NCI-H1417 treated with DMSO at 0.1 percent for 48 hours (cell line): ENCODE measurements at places on chromosomes 5 and 9.

DNA sequence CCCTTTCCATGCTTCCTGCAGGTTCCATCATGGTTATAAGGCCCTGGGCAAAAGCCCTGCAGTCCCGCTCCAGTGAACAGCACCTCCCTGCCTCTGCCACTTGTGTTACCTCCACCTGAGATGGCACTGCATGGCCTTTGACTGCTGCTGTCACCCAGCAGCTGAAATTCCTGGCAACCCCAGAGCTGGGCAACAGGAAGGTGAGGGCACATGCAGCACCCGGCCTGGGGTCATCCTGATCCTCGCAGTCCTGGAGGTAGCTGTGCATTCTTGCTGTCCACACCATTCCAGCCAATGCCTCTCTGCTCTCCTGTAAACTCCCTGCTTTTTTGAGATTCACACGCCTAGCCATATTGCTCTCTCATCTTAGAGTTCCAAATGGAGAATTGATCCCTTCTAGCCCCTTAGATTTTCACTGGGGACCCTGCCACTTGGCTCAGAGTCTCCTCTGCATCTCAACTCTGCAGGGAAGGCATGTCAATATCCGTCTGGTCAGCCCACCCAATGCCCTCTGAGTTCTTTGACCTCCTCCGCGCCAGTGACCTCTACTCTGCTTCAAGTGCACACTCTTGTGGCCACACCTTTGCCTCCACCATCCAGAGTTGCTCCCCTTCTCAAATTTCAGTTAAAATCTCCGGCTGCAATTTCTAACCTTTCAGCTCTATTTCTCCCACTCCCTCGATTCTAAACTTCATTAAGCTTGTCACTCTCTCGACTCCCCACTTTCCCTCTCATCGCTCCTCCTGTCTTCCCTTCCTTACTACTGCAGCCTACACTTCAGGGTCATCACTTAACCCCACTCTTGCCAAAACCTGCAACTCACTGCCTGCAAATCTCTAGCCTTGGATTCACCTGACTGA lies 93.4 kb downstream of the ANKH start:
- no peak for DNase-seq

GRCh38 chr5:166342402-166342801 lies 1949.0 kb upstream of the WWC1 start:
- DNase-seq = no peak

DNA sequence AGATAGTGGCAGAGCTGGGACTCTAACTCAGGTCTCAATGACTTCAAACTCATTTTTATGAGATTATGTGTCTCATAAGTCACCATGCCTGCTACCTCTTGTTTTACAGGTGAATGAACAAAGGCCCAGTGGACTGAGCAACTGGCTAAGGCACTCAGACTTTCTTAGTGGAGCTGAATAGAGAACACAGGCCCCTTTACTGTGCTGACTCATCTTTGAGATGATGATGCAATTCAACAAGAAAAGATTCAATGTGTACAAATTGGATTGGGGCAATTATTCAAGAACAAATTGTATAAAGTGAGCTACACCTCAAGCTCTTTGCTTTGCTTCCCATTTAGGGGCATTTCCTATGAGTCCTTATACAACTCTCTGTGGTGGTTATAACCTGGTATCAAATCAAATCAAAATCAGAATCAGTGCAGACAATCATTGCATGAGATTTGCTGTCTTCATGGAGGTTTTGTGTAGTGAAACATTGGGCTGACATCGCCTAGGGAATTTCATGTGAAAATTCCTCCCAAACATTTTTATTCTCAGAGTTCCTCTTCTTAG lies 84.3 kb upstream of the PPP2R2B start:
- DNase-seq = no peak

DNA sequence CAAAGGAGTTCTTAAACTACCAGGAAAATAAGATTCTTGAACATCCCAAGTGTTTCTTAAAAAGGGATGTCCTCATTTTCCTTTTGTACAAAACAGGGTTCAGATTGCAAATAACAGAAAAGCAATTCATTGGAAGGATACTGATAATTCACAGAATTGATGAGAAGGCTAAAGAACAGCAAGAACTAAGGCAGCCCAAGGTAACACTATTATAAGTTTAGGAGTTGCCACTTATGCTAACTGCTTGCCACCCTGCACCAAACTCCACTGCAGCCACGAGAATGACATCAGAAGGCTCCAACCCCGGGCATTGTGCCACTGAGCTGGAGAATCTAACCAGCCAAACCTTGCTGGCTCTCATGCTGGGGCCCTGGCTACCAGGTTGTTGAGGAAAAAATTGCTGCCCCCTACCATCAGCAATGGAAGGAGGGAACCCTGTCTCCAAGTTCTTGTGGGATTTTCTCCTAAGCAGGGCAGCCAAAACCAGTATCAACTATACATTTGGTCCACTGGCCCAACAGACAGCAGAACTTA lies 123.4 kb downstream of the ARL15 start:
- no peak for DNase-seq

GRCh38 chr5:22431406-22431805 lies 421.7 kb downstream of the CDH12 start:
- no peak for DNase-seq

DNA sequence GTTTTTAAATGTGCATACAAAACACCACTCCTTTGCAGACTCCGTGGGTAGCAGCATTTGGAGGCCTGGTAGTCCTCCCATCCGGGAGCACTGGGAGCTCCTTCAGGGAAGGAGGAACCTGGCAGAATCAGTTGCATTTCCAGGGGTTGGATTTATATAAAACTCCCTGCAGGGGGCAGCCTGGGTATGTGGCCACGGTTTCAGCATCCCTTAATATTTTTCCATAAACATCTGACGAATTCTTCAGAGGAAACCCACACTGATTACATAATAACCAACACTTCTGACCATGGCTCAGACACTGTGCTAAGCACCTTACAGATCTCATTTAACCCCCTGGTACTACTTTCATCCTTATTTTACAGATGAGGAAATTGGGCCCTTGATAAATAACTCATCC lies 6.1 kb upstream of the AFAP1L1 start:
- DNase-seq = no peak

GRCh38 chr9:84212246-84212645 lies 128.3 kb downstream of the SLC28A3 start:
- DNase-seq = no peak

DNA sequence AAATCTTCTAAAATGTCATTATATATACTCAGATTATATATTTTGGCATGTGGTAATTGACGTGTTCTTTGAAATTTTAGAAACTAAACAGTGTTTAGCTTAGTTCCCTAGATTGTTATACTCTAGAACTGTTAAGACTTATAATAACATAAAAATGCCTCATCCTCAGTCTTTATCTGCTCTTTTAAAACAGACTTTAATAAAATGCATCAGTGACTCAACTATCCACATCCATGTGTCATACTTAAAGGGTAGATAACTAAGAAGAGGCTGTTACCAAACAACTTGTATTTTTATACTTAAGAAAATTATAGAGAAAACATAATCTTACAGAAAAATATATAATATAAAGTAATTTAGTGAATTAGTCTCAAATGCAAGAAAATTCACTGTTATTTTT lies 15.2 kb downstream of the NFIL3 start:
- DNase-seq = no peak

GRCh38 chr5:119852140-119852539 lies 222.8 kb downstream of the FAM170A start:
- no peak for DNase-seq

DNA sequence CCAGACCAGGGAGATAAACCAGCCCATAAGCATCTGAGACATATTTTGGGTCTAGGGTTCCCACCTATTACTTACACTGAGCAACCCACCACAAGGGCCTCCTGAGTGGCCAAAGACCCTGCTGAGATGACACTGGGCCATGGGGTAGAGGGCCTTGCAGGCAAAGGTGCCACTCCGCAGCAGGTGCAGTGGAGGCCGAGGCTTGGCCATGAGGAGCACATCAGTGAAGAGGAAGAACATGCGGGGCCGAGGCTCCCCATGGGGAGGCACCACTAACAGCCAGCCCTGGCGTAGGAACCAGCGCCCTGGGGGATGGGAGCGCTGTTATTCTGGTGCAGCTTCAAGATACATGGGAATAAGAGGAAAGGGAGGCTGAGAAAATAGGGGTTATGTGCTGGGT lies 2.6 kb downstream of the ARHGEF39 start:
- no peak for DNase-seq

- no peak for DNase-seq
These were observed 90.1 kb downstream of the STARD4 start for GRCh38 chr5:111422245-111422644.

DNA sequence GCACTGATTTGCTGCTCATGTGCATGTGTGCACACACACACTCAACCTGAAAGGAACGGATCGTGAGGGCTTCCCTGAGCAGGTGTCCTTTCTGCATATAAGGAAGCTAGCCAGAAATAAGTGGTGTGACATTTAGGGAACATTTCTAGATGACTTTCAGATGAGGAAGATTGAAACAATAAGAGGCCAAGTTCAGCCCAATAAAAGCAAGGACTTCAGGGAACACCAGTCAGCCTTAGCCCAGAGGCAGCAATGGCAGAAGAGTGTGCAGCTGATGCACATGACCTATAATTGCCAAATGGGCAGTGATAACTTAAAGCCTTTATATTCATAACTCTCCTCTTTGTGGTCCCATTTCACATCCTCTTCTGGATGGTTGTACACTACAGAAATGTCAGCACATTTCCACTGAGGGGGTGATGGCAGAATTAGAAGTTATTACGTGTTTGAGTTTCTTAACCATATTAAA lies 255.5 kb downstream of the TRIM32 start:
- no peak for DNase-seq

GRCh38 chr5:80964491-80964890 lies 4.3 kb downstream of the RASGRF2 start:
- no peak for DNase-seq

DNA sequence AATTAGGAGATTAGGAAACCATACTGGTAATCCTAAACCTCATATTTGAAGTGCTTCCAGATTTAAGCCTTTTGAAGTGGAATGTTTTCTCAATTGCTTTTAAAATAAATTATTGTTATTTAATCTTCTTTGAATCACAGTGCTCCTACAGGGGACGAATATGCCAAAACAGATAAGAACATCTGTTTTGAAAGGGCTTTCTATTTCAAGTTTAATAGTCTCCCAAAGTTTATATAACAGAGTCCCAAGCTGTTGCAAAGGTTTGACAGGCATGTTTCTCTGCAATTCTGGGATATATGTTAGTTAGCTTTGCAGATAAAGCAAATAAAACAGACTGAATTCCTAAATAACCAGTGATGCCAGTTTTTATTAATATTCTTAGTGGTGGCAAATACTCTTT lies 803.7 kb downstream of the TLE4 start:
- DNase-seq = no peak

DNA sequence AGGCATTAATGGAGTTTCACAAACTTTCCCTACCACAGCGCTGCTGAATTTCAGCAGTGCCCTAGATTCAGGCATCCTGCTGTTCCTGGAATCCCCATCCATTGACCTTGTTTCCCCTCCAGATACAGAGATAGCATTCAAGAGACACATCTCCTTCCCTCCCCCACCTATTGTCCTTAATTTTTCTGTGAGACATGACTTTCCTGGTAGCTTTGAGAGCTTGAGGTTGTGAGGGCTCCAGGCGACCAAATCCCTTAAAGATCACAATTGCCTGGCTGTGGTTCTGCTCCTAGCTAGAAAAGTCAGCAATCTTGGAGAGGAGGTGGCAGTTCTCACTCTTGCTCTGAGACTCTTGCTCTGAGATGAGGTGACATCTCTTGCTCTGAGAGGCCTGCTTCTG lies 48.0 kb downstream of the PRR16 start:
- DNase-seq = no peak

- DNase-seq = no peak
These were observed 17.0 kb upstream of the MSMP start for GRCh38 chr9:35771075-35771433.

GRCh38 chr5:1298723-1299510 lies 4.0 kb upstream of the TERT start:
- DNase-seq = no peak

DNA sequence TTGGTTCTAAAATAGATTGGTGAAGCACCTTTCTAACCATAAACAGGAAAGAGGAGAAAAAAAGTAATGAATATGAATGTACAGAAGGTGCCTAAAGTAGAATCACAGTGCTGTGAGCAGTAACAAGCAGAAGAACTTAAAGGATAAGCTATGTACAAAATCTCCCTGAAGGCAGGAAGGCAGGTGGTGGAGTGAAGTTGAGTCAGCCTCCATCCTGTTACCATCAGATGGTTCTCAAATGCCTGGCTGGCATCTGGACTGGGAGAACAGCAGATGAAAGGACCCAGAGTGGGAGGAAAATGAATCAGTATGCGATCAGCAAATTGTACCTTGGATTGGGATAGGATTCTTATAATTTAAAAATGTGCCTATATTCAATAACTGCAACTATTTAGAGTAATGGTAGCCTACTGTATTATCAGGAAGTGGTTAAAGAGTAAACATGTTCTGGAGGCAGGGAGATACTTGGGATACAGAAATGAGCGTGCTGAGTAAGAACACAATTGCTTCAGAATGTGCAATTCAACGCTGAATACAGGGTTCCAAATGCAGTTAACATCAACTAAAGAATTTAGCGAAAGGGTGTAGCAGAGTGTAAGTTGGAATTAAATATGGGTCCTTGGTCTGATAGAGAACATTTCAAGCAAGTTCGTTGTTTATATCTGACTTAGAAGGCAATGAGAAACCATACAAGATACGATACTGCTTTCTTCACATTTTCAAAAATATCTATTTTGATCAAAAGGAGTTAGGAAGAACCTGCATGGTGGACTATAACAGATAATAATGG lies 21.1 kb upstream of the FER start:
- DNase-seq = no peak

DNA sequence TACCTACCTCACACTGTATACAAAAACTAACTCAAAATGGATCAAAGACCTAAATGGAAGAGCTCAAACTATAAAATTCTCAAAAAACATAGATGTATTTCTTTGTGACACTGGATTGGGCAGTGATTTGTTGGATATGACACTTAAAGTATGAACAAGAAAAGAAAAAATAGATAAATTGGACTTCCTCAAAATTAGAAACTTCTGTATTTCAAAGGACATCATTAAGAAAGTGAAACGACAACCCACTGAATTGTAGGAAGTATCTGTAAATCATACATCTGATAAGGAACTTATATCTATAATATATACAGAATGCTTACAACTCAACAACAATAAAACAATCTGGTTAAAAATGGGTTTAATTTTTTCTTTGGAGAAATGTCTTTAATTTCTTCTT lies 96.7 kb downstream of the NRG2 start:
- DNase-seq = no peak

- DNase-seq = no peak
These were observed 1.3 kb upstream of the SNX2 start for GRCh38 chr5:122773619-122774018.

- no peak for DNase-seq
These were observed 13.0 kb downstream of the MEGF9 start for GRCh38 chr9:120701248-120701647.

GRCh38 chr9:104555521-104555920 lies 13.4 kb upstream of the OR13C8 start:
- no peak for DNase-seq
